Activated naive CD8-positive, alpha-beta T cell treated with anti-CD3 and anti-CD28 coated beads for 36 hours (primary cell): ENCODE measurements at places on chromosomes 13 and 19. TPM values are rescaled to one million over a fixed set of nuclear protein-coding genes. Genes with fewer than 3 reads are reported as not detected.
A peak's percentile ranks its signal among the peaks of the same experiment; 100 is the strongest.

ATP8B3 gene
- 2.7 TPM for total RNA-seq

ABHD8 gene
- total RNA-seq: 4.9 TPM

CEACAM3 gene
- total RNA-seq: not detected

PRODH2 gene
- not detected for total RNA-seq

KASH5 gene
- 1.1 TPM for total RNA-seq

RAB20 gene
- total RNA-seq: 10.7 TPM

OVOL3 gene
- total RNA-seq: not detected

ZNF577 gene
- total RNA-seq: 4.8 TPM

LGALS7B gene
- not detected for total RNA-seq

DNA sequence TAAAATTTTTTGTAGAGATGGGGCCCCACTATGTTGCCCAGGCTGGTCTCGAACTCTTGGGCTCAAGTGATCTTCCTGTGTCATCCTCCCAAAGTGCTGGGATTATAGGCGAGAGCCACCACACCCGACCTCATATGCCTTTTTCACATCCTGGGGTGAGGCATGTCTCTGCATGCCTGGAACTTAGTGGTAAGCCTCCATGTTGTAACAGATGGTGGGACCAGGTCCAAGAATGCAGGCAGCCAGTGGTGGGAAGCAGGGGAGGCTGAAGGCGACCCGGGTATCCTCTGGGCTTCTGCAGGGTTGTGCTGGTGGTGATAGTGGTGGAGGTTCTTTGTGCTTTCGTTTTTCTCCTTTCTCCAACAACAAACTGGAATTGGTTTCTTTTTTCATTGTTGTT is 30.1 kb upstream of the CCDC124 start:
- H3K27ac ChIP-seq: no peak overlapping the region
- DNase-seq: no peak
- no peaks in the 10 kb centered on the region for H3K4me1 ChIP-seq
- no peaks in the 10 kb centered on the region for H3K36me3 ChIP-seq
- peaks cover 28% of the 10 kb centered on the region for H3K27me3 ChIP-seq

- H3K27ac ChIP-seq: no peak overlapping the region
- no peaks in the 10 kb centered on the region for H3K4me1 ChIP-seq
- H3K4me3 ChIP-seq: peak overlapping the region; percentile 56
- peak; percentile 48 for DNase-seq
- H3K36me3 ChIP-seq: no peaks in the 10 kb centered on the region
These were observed 22.4 kb upstream of the SEMA6B start for GRCh38 chr19:4581666-4582553.

DNA sequence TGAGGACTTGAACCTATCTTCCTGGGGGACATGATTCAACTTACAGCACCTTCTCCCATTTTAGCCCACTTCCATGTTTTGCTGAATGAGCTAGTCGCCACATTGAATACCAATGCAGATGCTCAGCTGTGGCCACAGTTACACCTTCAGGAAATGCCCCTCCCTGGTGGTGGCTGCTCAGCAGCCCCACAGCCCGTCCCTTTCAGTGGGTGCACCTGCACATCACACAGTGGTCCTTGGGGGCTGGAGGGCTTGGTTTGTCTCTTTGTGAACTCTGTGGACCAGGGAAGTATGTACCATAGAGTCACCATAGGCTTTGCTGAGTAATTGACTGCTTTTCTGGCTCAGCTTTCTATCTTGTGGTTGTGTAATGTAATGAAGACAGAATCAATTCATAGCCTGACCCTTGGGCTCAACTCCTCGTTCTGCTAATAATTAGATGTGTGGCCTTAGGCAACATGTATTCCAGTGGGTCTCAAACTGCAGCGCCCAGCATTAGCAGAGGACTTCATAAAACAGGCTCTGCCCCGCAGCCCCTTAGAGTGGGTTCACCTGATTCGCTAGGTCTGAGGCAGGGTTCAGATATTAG is 48.1 kb upstream of the FARP1 start:
- H3K27ac ChIP-seq: no peak overlapping the region
- no peaks in the 10 kb centered on the region for H3K36me3 ChIP-seq
- H3K27me3 ChIP-seq: peaks cover 15% of the 10 kb centered on the region
- no peak overlapping the region for H3K4me3 ChIP-seq

DNA sequence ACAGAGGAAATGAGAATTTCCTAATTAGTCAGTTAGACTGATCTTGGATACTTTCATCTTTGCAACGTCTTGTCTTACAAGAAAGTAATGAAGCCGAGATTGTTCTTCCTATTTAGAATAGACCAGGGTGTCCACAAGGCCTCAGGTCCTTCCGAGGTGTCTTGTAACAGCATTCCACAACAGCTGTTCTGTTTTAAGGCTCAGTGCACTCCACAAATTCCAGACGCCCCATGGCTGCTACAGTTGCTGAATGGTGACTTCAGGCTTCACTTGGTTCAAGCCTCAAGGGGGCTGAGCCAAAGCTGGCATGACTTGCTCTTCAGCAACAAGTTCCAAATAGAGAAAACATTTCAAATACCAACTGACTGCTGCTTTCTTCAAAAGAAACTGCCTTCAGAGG is 143.4 kb downstream of the SHISA2 start:
- H3K4me3 ChIP-seq: no peak overlapping the region
- H3K27me3 ChIP-seq: no peaks in the 10 kb centered on the region
- DNase-seq: no peak
- no peaks in the 10 kb centered on the region for H3K36me3 ChIP-seq
- H3K4me1 ChIP-seq: no peaks in the 10 kb centered on the region

DNA sequence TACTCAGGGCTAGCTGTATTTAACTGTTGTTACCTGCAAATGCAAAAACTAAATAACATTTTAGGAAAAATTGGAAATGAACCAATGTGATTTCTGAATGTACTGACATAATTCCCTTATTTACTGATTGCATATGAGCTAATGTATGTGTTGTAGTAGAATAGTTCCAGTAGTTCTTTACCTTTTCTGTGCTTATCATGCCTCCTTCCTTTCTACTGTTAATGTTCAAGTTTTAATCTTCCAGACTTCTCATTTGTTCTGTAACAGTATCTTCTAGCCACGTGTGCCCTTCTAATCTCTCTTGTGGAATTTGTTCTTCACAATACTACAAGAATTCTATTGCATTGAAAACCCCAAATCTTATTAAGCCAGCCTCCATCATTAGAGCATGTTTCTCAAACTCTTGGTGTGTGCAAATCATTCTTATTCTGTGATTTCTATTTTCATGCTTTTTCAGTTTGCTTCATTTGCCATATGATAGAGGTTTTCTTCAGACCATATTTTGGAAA is 17.7 kb downstream of the LSM14A start:
- no peak overlapping the region for H3K27ac ChIP-seq
- H3K36me3 ChIP-seq: peaks cover 19% of the 10 kb centered on the region
- DNase-seq: no peak
- H3K4me1 ChIP-seq: peaks cover 69% of the 10 kb centered on the region

DNA sequence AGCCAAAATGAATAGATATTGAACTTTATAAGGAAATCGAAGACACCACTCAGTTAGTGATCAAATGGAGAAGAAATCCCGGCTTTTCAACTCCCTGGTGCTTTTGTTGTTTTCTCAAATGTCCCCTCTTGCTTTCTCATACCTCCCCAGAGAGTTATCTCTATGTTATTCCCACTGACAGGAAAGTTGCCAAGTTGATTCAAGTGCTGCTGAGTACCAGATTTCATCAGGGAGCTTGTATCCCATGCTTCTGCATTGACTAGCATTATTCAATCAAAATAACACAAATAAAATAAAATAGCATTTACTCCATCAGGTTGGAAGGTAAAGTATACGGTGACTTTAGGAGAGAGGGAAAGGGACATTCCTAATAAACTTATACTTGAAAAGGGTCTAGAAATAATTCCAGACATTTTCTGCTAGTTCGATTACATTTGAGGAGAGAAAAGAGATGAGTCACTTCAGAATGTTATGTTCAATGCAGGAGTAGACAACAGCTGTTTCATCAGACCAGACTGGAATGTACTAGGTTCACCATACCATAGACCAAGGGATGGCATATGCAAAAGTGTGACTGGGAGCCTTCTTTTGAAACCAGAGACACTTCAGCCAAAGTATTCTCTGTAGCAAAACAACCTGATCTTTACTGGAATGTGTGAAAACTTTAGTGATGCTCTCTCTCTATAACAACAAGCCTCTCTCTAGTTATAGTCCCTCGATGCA is 397.8 kb downstream of the FGF14 start:
- H3K36me3 ChIP-seq: no peaks in the 10 kb centered on the region
- H3K4me1 ChIP-seq: no peaks in the 10 kb centered on the region
- H3K27me3 ChIP-seq: no peaks in the 10 kb centered on the region
- DNase-seq: no peak
- H3K4me3 ChIP-seq: no peak overlapping the region

- H3K27me3 ChIP-seq: no peaks in the 10 kb centered on the region
- H3K36me3 ChIP-seq: peaks cover 3% of the 10 kb centered on the region
- H3K4me3 ChIP-seq: no peak overlapping the region
- H3K4me1 ChIP-seq: peaks cover 5% of the 10 kb centered on the region
- H3K27ac ChIP-seq: no peak overlapping the region
These were observed 67.9 kb downstream of the PCCA start for GRCh38 chr13:100156788-100157187.

DNA sequence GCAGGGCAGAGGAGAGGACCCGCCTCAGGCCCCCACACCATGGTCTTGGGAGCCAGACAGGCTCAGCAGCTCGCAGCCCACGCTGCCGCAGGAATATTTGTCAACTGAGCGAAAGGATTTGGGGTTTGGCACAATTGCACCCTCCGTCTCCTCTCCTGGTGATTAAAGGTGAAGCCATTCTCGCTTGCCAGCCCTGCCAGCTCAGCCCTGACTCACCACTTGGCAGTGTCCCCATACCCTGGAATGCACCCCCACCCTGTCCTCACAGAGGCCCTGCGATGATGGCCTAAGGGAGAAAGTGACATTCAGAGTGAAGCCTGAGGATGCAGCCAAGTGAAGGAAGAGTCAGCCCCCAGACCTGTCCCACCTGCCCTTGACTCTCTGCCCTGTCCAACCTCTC is 18.8 kb downstream of the CYTH2 start:
- no peak for DNase-seq
- H3K36me3 ChIP-seq: peaks cover 7% of the 10 kb centered on the region
- H3K4me1 ChIP-seq: peaks cover 29% of the 10 kb centered on the region
- H3K27ac ChIP-seq: no peak overlapping the region

DNA sequence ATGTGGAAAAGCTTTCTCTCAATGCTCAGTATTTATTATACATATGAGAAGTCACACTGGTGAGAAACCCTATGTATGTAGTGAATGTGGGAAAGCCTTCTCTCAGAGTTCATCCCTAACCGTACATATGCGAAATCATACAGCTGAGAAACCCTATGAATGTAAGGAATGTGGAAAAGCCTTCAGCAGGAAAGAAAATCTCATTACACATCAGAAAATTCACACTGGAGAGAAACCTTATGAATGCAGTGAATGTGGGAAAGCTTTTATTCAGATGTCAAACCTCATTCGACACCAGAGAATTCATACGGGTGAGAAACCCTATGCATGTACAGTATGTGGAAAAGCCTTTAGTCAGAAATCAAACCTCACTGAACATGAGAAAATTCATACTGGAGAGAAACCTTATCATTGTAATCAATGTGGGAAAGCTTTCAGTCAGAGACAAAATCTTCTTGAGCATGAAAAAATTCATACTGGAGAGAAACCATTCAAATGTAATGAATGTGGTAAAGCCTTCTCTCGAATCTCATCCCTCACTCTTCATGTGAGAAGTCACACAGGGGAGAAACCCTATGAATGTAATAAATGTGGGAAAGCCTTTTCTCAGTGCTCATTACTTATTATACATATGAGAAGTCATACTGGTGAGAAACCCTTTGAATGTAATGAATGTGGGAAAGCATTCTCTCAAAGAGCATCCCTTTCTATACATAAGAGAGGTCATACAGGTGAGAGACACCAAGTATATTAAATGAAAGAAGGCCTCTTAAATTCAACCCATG is 34.4 kb downstream of the ZNF568 start:
- peaks cover 73% of the 10 kb centered on the region for H3K36me3 ChIP-seq
- H3K27ac ChIP-seq: no peak overlapping the region
- H3K27me3 ChIP-seq: no peaks in the 10 kb centered on the region
- H3K4me3 ChIP-seq: no peak overlapping the region

- H3K27me3 ChIP-seq: no peaks in the 10 kb centered on the region
- DNase-seq: no peak
- no peak overlapping the region for H3K4me3 ChIP-seq
- no peaks in the 10 kb centered on the region for H3K4me1 ChIP-seq
- no peaks in the 10 kb centered on the region for H3K36me3 ChIP-seq
These were observed 423.2 kb downstream of the KLF5 start for GRCh38 chr13:73481886-73482445.

- no peaks in the 10 kb centered on the region for H3K27me3 ChIP-seq
- no peak overlapping the region for H3K27ac ChIP-seq
- H3K4me3 ChIP-seq: no peak overlapping the region
- no peaks in the 10 kb centered on the region for H3K36me3 ChIP-seq
These were observed 158.0 kb downstream of the DLEU7 start for GRCh38 chr13:50685491-50685890.

- no peaks in the 10 kb centered on the region for H3K27me3 ChIP-seq
- peak overlapping the region; percentile 53 for H3K4me3 ChIP-seq
- no peak for DNase-seq
- peaks cover 63% of the 10 kb centered on the region for H3K36me3 ChIP-seq
- peak overlapping the region; percentile 97 for H3K27ac ChIP-seq
These were observed 6.8 kb downstream of the ZC3H4 start for GRCh38 chr19:47106821-47107201.

DNA sequence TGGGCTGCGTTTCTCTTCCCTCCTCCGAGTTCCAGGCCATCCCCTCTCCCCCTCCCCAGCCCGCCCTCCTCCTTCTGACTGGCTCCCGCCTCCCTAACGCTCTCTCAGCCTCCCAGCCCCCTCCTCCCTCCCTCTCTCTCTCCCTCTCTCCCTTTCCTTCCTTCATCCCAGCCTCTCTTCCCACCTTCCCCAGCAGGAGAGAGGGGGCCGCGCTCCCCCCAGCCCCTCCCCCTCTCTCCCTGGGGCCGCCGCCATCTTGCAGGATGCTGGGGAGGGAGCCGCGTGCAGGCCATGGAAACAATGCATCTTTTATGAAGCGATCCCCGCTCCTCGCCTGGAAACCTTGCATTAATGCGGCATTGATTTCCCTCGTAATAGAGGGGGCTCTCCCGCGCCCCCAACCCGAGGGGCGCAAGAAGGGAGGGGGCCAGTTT is 42.6 kb upstream of the ADGRL1 start:
- peak overlapping the region; percentile 81 for H3K27ac ChIP-seq
- H3K36me3 ChIP-seq: no peaks in the 10 kb centered on the region
- peak overlapping the region; percentile 61 for H3K4me3 ChIP-seq
- no peaks in the 10 kb centered on the region for H3K27me3 ChIP-seq
- DNase-seq: peak; percentile 26

GRCh38 chr13:105333416-105333815 is 1202.0 kb downstream of the EFNB2 start:
- H3K27me3 ChIP-seq: no peaks in the 10 kb centered on the region
- peaks cover 1% of the 10 kb centered on the region for H3K36me3 ChIP-seq
- DNase-seq: no peak
- H3K27ac ChIP-seq: no peak overlapping the region
